NCI-H1105 treated with DMSO at 0.1 percent for 48 hours (cell line): ENCODE measurements at places on chromosomes 6 and 20.
A peak's percentile ranks its signal among the peaks of the same experiment; 100 is the strongest.

DNA sequence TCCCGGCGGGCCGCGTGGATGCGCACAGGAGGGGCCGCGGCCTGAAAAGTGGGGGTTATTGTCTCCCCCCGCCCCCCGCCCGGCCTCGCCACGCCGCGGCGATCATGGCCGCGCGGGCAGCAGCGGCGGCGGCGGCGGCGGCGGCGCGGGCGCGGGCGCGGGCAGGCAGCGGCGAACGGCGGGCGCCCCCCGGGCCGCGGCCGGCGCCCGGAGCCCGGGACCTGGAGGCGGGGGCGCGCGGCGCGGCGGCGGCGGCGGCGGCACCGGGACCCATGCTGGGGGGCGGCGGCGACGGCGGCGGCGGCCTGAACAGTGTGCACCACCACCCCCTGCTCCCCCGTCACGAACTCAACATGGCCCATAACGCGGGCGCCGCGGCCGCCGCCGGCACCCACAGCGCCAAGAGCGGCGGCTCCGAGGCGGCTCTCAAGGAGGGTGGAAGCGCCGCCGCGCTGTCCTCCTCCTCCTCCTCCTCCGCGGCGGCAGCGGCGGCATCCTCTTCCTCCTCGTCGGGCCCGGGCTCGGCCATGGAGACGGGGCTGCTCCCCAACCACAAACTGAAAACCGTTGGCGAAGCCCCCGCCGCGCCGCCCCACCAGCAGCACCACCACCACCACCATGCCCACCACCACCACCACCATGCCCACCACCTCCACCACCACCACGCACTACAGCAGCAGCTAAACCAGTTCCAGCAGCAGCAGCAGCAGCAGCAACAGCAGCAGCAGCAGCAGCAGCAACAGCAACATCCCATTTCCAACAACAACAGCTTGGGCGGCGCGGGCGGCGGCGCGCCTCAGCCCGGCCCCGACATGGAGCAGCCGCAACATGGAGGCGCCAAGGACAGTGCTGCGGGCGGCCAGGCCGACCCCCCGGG is 637 bp downstream of the ARID1B start:
- peak; percentile 58 for DNase-seq

DNA sequence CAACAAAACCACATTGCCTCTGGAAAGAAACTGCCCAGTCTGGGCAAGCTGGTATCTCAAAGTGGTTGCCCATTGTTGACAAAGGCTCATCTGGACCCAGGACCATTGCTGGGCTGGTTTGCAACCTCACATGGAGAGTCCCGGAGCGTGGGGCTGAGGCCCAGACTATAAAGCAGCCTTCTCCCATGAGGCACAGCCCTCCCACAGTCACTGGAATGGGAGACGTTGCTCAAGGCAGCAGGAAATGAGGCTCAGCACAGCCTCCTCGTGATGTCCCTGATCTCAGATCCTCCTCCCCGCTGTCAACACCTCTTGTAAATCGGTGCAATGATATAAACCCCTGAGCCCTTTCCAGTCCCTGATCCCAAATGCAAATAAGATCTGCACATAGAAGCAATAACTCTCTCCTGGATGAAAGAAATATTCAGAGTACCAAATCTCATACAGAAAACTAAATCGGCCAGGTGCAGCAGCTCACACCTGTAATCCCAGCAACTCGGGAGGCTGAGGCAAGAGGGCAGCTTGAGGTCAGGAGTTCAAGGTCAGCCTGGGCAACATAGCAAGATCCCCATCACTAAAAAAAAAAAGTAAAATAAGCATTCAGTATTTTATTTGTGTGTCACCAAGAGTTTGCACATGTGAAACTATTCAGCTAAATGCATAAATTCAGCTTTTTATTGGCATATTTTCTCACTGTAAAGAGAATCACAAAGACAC is 103.0 kb upstream of the RREB1 start:
- no peak for DNase-seq

DNA sequence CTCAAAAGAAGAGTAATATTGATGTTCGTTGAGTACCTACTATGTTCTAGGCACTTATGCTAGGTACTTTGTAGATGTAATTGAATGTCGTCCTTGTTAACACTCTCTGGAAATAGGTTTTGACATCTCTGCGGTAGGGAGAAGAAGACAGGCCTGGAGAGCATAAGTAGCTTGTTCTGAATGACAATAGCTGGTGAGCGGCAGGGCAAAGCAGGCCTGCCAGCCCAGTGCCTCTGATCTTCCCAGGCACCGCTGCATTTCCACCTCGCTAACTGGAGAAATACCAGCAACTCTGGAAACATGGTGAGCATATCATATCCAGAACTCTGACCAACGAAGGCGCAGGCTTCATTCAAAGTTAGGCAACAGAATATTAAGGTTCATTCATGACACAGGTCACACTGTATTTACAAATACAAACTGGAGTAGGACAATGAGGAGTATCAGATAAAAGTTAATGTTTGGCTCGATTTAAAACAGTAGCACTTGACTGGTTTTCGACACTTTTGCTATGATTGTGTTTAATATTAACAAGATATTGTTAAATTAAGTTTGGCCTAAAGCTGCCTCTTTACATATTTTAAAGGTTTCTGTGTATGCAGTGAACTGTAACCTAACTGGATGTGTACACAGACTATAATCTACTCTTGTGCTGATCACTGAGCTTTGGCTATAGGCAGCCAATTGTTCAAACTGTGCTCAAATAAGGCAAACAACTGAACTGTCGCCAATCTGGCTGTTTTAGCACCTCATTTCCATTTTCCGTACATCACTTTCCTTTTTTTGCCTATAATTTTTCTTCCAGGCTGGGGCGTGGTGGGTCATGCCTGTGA is 54.1 kb downstream of the PPP1R3G start:
- no peak for DNase-seq

DNA sequence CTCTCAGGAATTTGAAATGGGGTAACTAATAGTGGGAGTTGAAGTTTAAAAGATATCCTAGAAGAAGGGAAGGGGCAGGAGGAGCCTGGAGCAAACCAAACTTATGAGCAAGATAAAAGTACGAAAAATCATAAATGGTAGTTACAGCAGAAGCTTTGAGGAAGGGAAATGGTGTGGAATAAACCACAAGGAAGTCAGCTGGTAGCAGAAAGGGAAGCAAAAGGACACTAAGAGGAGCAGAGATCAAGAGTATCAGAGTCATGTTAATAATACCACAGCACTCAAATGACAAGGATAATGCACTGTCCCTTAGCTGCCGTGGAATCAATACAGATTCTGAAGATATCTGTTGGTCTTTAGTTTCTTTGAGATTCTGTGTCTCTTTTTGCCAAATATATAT is 44.9 kb upstream of the CCDC28A start:
- DNase-seq = no peak

DNA sequence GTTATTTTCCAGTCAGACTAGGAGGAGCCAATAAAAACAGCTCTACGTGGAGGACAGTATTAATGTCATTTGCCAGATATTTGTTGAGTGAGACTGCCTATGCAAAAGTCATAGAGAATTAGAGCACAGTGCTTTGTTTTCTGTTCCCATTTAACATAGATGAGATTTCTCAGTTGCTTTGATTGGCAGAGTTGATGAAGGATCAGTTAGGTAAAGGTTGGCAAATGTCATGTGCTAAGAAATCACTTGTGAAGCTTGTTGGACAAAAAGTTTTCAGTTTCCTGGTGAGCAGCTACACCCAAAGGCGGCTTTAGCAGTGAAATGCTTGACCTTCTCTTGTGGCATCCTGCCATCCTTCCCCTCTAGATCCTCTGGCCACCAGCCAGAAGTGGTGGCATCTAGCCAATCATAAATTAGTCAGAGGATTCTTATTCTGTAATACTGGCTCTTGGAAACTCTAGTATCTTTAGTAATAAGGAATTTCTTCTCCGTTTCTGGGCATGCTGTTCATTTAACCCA is 37.0 kb downstream of the BCKDHB start:
- DNase-seq = peak; percentile 70

DNA sequence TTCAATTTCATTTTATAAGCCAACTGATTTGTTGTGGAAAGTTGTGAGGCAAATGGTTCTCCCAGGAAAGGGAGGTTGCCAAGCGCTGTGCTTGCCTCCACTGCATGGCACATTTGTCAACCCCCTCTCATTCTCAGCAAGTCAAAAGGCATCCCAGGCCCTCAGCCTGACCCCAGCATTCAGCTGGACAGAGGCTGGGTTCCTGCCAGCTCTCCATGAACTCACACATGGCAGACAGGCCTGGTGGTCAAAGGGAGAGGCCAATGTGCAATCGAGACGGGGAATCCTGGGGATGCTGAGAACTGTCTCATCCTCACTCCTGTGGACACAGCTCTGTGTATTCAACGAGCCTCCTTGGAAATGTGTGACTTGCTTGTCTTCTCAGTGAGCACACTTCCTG is 106.0 kb upstream of the CDH4 start:
- no peak for DNase-seq

DNA sequence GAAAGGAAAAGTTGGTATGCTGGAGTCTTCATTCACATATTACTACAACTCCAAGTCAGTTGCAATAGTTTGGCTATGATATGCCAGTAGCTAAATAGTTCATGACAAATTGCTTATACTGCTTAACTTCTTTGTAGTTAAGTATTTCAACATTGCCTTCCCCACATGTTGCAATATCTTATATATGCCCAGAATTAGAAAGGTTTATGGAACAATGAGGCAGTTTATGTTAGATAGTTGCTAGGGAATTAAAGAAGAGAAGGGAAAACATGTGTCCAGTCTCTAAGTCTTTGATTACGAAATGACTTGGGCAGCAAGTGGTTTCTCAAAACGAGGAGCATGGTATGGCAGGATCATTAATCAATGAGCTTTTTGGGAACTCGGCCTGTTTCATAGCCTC is 145.8 kb downstream of the PLCB4 start:
- no peak for DNase-seq

DNA sequence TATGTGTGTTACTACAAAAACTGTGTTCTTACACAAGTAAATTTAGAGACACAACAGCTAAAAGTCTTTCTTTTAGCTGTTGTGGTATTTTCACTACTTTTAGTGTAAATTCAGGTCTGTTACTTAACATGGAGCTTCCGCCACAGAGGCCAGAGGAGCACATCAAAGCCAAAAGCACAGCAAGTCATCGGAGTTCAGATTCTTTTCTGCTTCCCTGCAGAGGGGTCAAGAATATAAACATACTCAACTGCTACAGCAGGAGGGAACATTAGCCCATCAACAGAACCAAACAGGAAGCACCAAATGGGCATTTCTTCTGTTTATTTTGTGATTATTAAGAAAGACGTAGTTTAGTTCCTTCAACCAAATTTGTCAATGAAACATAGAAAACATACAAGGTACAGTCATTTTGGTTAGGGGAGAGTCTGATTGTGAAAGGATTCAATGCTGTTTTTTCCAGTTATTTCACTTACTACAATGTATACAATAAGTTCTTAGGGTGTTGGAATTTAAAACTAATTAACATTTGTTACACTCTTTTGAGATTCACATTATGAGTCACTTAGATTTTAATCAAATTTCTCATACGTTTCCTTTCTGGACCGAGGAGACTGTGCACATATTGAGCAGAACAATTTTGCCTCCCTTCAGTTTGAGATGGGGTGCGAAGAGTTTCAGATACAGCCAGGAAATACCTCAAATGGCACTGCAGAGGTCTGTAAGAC is 42.8 kb upstream of the DSE start:
- no peak for DNase-seq

DNA sequence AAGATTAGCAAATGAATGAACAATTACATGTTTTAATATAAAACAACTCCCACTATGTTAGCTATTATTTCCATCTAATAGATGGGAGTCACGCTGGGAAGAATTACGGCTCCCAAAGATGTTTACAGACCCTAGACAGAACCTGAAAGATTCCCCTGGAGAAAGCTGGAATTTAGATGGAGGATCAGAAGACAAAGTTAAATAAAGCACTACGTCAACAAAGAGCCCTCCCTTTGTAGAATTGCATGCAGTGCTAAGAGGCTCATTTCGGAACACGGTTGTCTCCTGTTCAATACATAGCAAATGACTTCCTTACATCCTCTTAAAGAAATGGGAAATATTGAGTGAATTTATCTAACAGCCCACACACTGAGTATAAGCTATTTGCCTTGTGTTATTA is 328.3 kb downstream of the CBLN4 start:
- DNase-seq = no peak

- no peak for DNase-seq
These were observed 232.5 kb downstream of the BTBD9 start for GRCh38 chr6:38407192-38407591.

- no peak for DNase-seq
These were observed 1.5 kb downstream of the NOL4L start for GRCh38 chr20:32583581-32584070.

GRCh38 chr6:159513074-159513720 is 179.8 kb downstream of the SOD2 start:
- no peak for DNase-seq

GRCh38 chr6:52341561-52342260 is 20.2 kb upstream of the PAQR8 start:
- no peak for DNase-seq
